ENCODE measurements at places on chromosomes 5 and 9.

DNA sequence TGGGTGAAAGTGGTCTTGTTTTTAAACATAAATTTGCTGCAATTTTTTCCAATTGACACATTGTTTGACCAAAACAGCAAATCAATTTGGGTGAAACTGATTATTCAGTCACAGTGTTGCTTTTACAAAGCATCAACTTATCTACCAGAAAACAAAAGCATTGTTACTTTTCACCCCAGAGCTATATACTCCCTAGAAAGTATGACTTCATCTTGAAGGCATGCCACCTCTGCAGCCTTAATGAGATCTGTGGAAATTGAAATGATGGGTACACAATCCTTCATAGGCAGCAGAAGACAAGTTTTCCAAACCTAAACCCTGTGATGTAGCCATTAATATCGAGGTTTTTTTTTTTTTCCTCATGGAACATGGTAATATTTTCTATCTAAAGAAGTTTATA lies 615.9 kb downstream of the CHSY3 start:
- DNase-seq, result no peak

- no peak for DNase-seq
Observed at GRCh38 chr5:166083183-166083959, 2208.1 kb upstream of the WWC1 start.

DNA sequence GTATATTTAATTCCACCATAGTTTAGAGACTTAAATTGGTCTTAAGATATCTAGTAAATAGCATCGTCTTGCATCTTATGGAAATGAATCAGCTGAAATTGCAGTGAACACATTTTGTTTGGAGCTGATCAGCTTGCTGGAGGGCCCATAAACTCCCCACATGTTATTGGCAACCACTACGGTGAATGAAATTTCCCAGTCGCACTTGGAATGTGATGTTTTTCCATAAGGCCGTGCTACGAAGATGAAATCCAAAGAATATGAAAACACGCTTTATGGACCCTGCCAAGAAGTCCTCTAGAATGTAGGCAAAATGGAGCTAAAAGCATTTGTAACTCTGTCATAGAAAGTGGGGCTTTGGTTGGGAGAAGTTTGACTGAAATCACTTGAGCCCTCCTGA lies 572.1 kb downstream of the ACTL7B start:
- DNase-seq, result no peak

DNA sequence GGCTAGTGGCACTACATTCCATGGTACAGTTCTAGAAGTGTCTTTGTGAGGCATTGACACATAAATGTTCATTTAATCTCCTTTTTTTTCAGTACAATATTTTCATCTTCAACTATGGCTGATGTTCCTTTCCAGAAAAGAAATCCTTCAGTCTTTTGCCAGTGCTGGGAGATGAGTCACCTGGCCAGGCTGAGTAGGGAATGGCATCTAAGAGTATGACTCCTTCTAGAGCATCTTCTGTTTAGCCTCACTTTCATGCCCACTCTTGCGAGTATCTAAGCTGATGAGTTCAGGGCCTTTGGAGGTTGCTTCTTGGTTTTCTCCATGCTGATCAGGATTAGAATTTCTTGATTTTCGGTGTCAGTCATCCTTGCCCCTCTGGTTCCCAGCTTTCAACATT lies 124.4 kb downstream of the SLC28A3 start:
- DNase-seq, result no peak

GRCh38 chr5:169095976-169096375 lies 205.0 kb downstream of the SLIT3 start:
- no peak for DNase-seq

All from activated CD8-positive, alpha-beta memory T cell treated with anti-CD3 and anti-CD28 coated beads for 4 hours (primary cell).